ENCODE measurements at places on chromosomes 2 and 18. TPM values are rescaled to one million over a fixed set of nuclear protein-coding genes. Genes with fewer than 3 reads are reported as not detected.

DNA sequence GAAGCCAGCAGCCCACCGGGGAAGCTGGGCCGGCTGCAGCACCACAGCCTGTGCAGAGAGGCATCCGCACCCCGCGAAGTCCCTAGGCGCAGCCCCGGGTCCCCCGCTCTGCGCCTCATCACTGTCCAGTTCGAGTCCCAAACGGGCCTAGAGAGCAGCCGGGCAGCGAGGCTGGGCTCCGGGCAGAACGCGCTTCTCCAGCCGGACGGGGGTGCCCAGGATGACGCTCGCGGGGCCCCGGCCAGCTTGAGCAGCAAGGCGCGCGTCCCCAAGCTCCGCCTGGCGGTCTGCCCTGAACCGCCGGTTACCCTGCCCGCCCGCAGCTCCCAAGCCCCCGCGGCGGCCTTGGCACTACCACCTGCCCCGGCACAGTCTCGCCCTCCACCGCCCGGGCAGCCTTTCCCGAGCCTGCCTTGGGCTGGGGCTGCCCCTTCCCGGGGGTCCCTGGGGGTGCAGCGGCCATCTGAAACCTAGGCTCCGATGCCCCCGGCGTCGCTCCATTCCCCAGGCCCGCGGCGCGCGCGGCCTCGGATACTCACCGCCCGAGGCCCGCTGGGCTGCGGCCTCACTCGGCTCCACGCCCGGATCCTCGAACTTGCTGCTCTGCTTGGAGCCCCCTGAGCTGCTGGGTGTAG, 591 bp downstream of the SLC16A14 start:
- DNase-seq = no peak

GRCh38 chr18:69883781-69884180, 63.9 kb downstream of the CD226 start:
- no peak for DNase-seq

- no peak for DNase-seq
Measured at GRCh38 chr2:160006475-160006874, 55.9 kb downstream of the PLA2R1 start.

DNA sequence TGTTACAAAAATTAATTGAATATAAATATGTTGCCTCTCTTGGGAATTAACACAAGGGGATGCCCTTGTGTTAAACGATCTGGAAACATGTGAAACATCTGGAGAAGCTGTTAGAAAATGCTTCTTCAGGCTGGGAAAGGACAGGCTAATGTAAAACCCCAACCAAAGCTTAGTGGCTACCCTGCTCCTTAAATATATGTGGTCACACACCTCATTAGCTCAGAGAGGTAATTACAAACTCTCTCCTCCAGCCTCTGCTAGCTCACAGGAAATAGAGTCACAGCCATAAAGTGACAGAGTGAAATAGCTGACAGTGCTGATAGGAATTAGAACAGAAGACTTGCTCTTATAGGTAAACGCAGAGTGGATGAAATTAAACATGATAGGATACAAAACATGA, 155.9 kb downstream of the RAB3GAP1 start:
- no peak for DNase-seq

DNA sequence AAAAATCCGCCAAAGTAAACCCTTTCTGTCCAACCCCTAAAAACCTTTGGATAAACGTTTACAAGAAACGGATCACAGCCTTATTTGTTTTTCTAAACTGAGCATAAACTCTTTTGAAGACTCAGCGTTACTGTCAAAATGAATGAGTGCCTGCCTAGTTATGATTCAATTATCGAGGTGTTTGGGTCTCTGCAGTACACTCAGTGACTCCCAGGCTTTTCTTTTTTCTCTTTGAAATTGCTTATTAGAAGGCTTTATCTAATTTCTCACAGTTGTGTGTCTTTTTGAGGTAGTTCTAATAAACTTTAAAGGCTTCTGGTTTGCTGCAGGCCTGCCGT, 663 bp downstream of the RHBDD1 start:
- DNase-seq = no peak

The FHOD3 gene
- 22.7 TPM for total RNA-seq

DNA sequence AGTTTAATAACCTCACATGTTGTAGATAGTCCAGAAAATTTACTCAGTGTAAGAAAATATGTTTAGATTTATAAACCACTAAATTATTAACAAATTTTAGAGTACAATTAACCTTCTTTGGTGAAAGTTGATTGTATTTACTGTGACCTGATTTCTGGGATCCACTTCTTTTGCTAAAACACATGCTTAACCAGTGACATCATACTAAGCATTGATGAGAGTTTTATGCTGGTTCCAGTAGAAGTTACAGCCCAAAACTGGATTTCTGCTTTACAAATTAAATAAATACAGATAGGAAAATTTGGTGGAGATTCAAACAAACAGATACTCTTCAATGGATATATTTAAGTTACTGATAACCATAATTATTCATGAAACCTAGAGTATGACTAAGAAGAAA, 40.9 kb downstream of the RBBP8 start:
- DNase-seq = no peak

DNA sequence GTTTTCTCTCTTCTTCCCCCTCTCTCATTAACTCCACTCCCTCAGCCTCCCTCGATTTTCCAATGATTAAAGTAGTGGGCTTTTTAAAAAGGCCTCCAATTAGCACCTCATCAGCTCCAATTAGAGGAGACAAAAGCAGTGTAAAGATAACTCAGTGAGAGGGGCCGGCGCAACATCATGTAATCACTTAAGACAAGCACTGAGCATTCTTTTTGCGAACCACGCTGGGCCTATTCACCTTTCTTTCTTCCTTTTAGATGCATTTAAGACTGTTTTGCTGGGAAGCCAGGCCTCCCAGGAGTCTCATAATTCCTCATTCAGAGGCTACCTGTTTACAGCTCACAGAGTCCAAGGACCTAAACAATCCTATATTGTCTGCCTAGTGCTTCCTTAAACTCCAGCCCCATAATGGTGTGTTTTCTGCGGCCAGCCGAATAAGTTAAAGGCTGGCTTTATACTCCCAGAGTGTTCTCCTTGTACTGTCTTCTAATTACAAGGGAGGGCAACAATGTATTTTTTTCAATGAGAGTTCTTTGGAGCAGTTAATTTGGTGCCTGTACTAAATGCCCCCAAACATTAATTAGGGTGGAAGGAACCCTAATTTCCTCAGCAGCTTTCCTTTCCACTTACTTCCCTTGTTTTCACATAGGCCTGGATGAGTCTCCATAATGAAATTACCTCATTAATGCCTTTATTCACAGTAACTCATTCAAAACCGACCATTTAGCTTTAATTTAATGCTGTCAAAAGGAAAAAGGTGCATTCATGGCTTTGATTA, 28.0 kb upstream of the LMAN1 start:
- no peak for DNase-seq

- no peak for DNase-seq
Measured at GRCh38 chr2:187505065-187505672, 49.1 kb downstream of the TFPI start.

The B3GNT2 gene
- 14.1 TPM for total RNA-seq

The NYAP2 gene
- total RNA-seq = not detected

The CRYBA2 gene
- not detected for total RNA-seq

The ASB3 gene
- total RNA-seq = 12.9 TPM

GRCh38 chr2:9696731-9697130, 65.9 kb upstream of the YWHAQ start:
- DNase-seq = no peak

GRCh38 chr2:224466304-224466895, 64.5 kb upstream of the FAM124B start:
- no peak for DNase-seq

DNA sequence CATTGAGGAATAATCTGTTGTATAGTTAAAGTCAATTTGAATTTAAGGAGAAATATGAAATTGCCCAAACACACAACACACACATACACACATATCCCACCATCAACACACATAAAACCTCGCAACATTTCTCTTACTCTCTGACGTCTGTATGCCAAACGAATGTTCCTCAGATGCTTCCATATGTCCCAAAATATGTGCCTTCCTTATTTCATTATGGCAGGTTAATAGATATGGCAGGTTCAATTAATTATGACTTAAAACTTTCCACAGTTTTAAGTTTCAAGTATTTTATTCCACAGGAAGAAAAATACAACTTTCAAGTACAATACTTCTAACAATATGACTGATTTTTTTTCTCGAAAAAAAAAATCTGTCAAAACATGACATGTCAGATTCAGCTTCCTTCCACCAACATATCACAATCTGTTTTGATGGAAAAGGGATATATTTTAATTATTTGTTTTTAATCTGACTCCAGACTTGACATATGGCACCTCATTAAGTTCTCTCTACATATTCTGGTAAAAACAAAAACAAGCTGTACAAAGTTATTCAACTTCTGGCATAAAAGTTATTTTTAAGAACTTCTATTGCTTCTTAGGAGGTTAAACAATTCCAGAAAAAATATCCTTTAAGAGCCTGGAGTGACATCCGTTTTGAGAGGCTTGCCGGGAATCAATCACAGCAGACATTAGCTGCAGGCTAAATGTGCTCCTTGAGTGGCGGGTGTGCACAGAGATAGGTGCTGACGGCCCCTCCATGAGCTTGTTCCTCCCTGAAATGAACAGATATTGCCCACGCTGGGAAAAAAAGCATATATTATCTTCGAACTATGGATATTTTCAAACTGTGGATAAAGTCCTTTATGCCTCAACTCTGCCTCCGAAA, 812.7 kb downstream of the DCDC2C start:
- DNase-seq = no peak

The HOXD1 gene
- 0.18 TPM for total RNA-seq

- DNase-seq = no peak
Measured at GRCh38 chr2:169087757-169088379, 18.5 kb downstream of the DHRS9 start.

- no peak for DNase-seq
Measured at GRCh38 chr2:15619076-15619475, 27.4 kb downstream of the DDX1 start.

The HOXD13 gene
- not detected for total RNA-seq

GRCh38 chr2:24791452-24791851, 1.7 kb downstream of the PTRHD1 start:
- DNase-seq = no peak

DNA sequence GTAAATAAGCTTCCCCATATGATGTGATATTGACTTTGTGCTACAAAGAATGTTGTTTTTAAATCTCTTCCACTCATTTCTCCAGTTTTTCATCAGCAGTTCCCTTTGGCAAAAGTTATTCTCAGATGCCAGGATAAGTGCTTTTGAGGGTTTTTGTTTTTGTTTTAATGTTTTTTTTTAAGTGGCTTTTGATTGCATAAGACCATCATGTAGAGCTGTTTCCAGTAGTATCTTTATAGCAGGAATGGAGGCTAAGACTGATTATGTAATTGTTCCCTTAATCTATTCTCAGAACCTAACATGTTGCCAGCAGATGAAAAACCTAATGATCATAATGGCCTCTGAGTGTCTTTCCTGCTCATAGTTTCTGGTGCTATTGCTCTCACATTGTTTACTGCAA, 77.9 kb downstream of the CABLES1 start:
- no peak for DNase-seq

DNA sequence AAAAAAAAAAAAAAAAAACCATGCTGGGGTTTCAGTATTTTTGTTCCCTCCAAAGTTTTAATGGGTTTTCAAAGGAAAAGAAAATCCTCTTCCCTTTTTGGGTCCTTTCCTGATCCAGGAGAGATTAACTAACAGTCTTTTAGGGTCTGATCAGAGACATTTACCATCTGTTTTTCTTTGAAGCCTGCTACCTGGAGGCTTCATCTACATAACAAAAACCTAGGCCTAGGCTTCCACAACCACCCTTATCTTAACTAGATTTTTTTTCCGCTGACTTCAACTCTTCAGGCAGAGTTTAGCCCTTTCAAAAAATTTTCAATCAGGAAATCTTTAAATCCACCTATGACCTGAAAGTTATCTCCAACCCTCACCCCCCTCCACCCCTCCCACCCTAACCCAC, 154.7 kb downstream of the MBD2 start:
- no peak for DNase-seq

The CCDC178 gene
- not detected for total RNA-seq

GRCh38 chr2:14322306-14322705, 310.2 kb upstream of the LRATD1 start:
- no peak for DNase-seq

GRCh38 chr2:162435676-162436075, 91.7 kb downstream of the GCA start:
- DNase-seq = no peak

DNA sequence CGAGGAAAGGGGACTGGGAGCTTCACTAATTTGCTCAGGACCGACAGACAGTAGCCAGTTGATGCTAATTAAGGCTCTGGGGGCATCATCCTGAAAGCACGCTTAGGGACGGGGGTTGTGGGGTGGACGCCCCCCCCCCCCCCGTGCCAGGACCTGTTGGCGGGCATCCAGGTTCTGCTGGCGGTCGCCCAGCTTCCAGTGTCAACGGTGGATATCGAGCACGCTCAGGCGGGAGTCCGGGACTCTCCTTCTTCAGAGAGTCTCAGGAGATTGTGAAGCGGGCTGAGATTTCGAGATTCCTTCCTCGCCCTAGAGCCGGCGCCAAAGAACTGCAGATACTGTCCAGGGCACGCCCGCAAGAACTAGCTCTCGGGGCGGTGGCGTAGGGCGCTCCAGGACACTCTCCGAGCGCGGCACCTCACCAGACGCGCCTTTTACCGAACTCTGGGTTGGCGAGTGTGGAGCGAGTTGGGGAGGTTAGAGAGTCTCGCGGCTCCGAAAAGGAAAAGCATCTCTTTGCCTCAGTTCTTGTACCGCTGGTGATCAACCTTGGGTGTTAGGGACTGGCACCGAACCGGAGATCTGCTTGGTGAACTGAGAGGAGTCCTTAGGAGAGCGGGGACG, 5.6 kb downstream of the RAX start:
- no peak for DNase-seq

DNA sequence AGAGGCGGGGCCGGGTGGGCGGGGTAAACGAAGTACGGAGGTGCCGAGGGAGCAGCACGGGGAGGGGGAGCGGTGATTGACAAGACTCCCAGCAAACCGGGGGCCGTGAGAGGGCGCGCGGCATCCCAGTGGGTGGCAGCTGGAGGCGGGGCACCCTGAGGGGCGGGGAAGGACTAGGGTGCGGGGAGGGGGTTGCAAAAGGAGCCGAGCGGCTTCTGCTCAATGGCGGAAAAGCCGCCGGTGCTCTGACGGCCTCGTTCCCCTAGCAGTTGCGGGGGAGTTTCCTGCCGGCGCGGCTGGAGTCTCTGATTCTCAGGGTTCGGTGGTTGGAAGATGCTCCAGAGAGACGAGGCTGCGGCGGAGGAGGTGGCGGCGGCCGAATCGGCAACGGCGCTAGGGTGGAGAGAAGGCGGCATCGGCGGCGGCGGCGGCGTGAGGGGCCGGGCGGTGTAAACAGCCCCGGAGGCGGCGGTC, at the start of gene PPM1B:
Gene PPM1B, plus strand, starts transcription at position 195 of the 474 bp plus-strand sequence. CDS start 32,325 bp downstream, outside the sequence.
- no peak for DNase-seq

DNA sequence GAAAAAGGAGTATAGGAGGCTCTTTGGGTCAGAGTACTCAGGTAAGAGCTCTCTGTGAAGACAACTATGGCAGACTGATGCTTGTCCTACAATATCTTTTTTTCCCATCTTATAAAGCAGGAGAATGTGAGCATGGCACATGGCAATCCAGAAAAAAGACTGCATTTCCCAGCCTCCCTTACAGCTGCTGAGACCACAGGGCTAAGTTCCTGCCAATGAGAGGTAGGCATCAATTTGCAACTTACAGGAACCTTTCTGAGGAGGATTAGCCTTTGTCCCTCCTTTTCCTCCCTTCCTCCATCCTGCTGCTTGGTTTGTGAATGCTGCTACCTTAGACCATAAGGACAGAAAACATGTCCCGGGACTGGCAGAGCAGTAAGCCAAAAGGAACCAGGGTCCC, 37.8 kb upstream of the ST8SIA5 start:
- DNase-seq = no peak

The ALPG gene
- total RNA-seq = 65.3 TPM

Measured in Panc1 (cell line).